ENCODE measurements at places on chromosomes 3 and 15. TPM values are rescaled to one million over a fixed set of nuclear protein-coding genes. Genes with fewer than 3 reads are reported as not detected.

Gene ESYT3
- total RNA-seq, result 85.1 TPM

Gene UQCC5
- total RNA-seq, result 2.0 TPM

Gene SPINT1
- total RNA-seq, result 134 TPM

Gene ECT2
- 18.7 TPM for total RNA-seq

Gene SCAANT1
- total RNA-seq, result not detected

Gene RBP2
- not detected for total RNA-seq

Gene ISLR
- total RNA-seq, result 22.1 TPM

Gene NR1D2
- 52.4 TPM for total RNA-seq

DNA sequence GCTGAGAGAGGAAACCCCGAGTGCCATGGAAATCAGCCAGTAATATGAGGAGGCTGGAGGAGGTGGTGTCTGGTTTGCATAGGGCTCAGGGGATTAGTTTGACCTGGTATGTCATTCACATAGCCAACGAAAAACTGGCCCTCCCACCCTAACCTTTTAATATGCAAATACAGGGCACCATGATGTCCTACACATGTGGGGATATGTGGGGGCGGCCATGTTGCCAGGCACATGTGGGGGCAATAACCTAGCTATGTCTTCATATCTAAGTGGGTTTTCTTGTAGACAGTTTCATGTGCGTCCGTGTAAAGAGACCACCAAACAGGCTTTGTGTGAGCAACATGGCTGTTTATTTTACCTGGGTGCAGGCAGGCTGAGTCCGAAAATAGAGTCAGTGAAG, 110.1 kb downstream of the MOBP start:
- no peaks in the 10 kb centered on the region for H3K36me3 ChIP-seq
- no peak overlapping the region for H3K4me3 ChIP-seq
- H3K27ac ChIP-seq, result no peak overlapping the region
- no peaks in the 10 kb centered on the region for H3K27me3 ChIP-seq
- H3K4me1 ChIP-seq, result no peaks in the 10 kb centered on the region

DNA sequence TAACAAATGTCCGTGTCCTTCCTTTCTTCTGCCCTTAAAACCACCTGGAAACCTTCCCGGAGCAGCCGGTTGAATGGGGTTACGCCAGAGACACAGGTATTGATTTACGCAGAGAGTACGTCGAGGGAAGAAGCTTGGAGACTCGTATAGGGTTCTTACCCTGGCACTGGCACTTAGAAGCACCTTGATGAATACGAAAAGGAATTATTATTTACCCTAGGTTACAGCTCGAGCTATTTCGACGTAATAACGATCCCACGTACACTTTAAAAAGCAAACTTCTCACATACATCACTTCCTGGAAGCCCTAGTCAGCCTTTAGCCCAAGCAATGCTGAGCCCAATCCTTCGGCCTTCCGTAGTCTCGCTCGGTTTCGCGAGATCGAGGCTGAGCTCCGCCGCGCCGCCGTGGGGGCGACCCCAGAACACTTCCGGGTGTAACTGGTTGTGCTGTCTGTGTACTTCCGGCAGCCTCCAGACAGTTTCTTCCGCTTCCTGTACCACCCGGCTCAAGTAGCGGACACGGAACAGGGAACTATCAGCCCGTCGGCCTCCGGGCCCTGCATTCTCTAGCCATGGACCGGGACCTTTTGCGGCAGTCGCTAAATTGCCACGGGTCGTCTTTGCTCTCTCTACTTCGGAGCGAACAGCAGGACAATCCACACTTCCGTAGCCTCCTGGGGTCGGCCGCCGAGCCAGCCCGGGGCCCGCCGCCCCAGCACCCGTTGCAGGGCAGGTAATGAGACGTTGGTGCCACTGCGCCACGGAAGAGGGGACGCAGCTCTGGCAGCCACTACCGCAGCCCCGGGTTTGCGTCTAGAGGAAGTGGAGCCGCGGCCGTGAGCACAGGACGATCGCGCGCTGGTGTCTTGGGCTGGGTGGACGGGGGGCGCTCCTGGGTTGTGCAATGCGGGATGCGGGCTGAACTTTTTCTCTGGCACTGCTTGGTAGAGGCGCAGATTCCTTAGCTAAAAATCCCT, at the start of gene TTC14:
Gene TTC14, plus strand, starts transcription at position 476 of the 979 bp plus-strand sequence. Its CDS starts 99 bp downstream, at position 575.
- DNase-seq, result peak; percentile 93
- H3K27me3 ChIP-seq, result no peaks in the 10 kb centered on the region
- H3K4me3 ChIP-seq, result peak within 1 kb of the TSS; percentile 68

- no peak for DNase-seq
- H3K27ac ChIP-seq, result no peak overlapping the region
- H3K4me1 ChIP-seq, result peaks cover 3% of the 10 kb centered on the region
- no peaks in the 10 kb centered on the region for H3K27me3 ChIP-seq
Measured at GRCh38 chr15:67731112-67731721, 94.1 kb upstream of the SKOR1 start.

DNA sequence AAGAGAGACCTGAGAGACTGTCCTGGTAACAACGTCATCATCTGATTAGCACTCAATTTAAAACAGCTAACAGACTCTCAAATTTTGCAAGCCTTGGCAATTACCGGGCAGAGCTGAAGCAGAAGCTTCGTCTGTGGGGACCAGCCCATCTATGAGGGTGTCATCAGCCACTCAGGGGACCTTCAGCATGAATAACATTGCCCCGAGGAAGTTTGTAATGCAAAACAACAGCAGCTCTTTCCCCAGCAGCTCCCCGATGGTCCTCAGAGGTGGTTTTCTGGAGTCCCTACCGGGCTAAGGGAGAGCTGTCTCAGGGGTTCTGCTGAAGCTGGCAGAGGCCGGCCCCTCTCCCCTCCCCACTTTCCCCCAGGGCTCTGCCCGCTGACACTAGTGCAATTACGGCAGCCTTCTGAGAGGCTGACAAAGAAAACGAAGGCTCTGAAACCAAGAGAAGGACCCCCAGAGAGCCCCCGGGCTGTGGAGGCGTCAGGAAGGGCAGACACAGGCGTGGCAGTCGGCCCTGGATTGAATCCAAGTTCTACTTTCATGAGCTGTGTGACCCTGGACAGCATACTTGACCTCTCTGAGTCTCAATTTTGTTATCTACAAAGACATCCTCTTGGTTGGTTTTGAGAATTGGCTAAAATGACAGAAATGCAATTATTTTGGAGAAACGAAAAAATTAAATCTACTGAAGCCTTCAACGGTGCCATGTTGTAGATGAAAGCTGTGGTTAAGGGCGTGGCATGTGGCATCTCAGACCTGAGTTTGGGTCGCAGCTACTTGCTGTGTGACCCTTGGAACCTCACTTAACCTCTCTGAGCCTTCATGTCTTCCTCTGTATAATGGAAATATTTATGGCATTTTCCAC, 102.1 kb upstream of the TLE3 start:
- H3K4me3 ChIP-seq, result no peak overlapping the region
- peak; percentile 29 for DNase-seq
- H3K27me3 ChIP-seq, result no peaks in the 10 kb centered on the region
- peaks cover 10% of the 10 kb centered on the region for H3K4me1 ChIP-seq
- H3K36me3 ChIP-seq, result no peaks in the 10 kb centered on the region

GRCh38 chr3:61776390-61776789, 215.0 kb downstream of the PTPRG start:
- no peak overlapping the region for H3K4me3 ChIP-seq
- no peaks in the 10 kb centered on the region for H3K36me3 ChIP-seq
- no peaks in the 10 kb centered on the region for H3K4me1 ChIP-seq
- H3K27me3 ChIP-seq, result no peaks in the 10 kb centered on the region
- no peak overlapping the region for H3K27ac ChIP-seq
- no peak for DNase-seq

- H3K4me1 ChIP-seq, result peaks cover 9% of the 10 kb centered on the region
- peaks cover 44% of the 10 kb centered on the region for H3K36me3 ChIP-seq
- no peak overlapping the region for H3K4me3 ChIP-seq
Measured at GRCh38 chr3:38003371-38003816, 12.8 kb downstream of the VILL start.

GRCh38 chr3:36444909-36445308, 64.6 kb downstream of the STAC start:
- no peaks in the 10 kb centered on the region for H3K36me3 ChIP-seq
- DNase-seq, result no peak
- no peaks in the 10 kb centered on the region for H3K4me1 ChIP-seq
- H3K27me3 ChIP-seq, result no peaks in the 10 kb centered on the region
- no peak overlapping the region for H3K4me3 ChIP-seq

DNA sequence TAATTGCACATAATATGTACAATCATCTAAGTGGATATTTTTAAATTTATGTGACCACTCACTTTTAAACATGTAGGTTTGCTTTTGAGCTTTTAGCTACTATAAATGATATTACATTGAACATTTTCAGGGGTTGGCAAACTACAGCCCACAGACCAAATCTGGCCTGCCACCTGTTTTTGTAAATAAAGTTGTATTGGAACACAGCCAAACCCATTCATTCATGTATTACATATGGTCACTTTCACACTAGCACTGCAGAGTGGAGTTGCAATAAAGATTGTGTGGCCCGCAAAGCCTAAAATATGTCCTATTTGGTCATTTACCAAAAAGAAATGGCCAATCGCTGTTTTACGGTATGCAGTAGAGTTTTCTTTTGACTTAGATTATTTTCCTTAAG, 21.2 kb downstream of the CMTM7 start:
- no peaks in the 10 kb centered on the region for H3K27me3 ChIP-seq
- H3K4me3 ChIP-seq, result no peak overlapping the region
- H3K36me3 ChIP-seq, result no peaks in the 10 kb centered on the region
- H3K27ac ChIP-seq, result no peak overlapping the region
- no peak for DNase-seq

- no peak overlapping the region for H3K4me3 ChIP-seq
- no peaks in the 10 kb centered on the region for H3K36me3 ChIP-seq
- peak overlapping the region; percentile 40 for H3K27ac ChIP-seq
- H3K4me1 ChIP-seq, result peaks cover 22% of the 10 kb centered on the region
- no peak for DNase-seq
Measured at GRCh38 chr3:123751433-123751832, 132.7 kb downstream of the MYLK start.

DNA sequence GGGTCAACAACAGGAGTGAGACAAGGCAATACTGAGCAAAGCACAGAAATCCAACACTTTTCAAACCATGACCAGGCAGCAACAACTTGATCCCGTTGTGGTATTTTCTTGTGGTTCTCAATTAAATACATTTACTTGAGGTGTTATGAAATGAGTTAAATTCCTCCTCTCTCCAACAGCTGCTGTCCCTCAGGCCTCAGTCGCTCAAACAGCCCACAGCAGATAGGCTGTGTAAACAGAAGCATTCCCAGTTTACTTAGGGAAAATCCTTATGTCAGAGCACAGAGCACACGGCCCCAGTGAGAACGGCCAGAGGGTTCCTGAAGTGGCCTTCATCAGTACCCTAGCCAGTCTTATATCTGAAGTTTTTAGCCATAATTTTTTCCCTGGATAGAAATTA, 359.9 kb downstream of the AGBL1 start:
- H3K36me3 ChIP-seq, result no peaks in the 10 kb centered on the region
- DNase-seq, result no peak
- H3K4me3 ChIP-seq, result no peak overlapping the region
- no peaks in the 10 kb centered on the region for H3K4me1 ChIP-seq
- H3K27ac ChIP-seq, result no peak overlapping the region

DNA sequence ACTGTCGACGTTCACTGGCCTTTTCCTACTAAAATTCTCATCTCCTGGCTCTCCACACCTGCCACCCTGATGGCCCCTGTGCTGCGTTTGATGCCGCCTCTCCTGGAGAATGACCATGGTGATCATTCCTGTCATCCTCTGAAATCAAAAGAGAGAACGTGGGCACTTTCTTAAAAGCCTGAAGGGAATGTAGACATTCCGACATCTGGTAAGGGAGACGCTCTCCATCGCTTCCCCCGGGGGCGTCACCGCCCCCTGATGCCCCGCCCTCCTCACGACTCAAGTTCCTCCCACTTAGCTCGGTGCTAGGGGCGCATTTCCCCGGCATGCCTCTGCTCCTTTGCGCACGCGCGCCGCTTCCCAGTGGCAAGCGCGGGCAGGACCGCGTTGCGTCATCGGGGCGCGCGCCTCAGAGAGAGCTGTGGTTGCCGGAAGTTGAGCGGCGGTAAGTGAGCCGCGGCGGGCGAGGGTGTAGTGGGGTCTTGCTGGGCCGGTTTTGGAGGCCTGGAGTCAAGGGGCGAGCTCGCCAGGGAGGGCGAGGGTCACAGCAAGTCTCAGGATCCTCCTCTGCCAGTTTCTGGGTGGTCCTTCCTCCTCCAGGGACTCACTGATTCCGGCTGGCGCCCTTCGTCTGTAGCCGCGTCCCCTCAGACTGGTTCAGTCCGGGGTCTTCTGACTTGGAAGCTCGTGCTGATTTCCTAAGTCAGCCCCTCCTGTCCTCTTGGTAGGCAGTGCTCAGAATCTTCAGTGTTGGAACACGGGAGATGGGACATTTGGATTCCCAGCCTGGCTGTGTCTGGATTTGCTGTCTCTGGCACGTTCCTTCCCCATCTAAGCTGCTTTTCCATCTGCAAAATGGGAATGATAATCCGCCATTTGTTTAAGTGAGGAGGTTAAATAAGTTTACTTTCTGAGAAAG, at the start of gene ATG7:
Gene ATG7, plus strand, starts transcription at position 412 of the 919 bp plus-strand sequence. CDS start 26,299 bp downstream, outside the sequence.
- H3K27me3 ChIP-seq, result no peaks in the 10 kb centered on the region
- peak within 1 kb of the TSS; percentile 91 for H3K27ac ChIP-seq
- peak within 1 kb of the TSS; percentile 38 for H3K4me3 ChIP-seq
- H3K36me3 ChIP-seq, result peaks cover 8% of the 10 kb centered on the region
- peaks cover 20% of the 10 kb centered on the region for H3K4me1 ChIP-seq
- peak; percentile 98 for DNase-seq

DNA sequence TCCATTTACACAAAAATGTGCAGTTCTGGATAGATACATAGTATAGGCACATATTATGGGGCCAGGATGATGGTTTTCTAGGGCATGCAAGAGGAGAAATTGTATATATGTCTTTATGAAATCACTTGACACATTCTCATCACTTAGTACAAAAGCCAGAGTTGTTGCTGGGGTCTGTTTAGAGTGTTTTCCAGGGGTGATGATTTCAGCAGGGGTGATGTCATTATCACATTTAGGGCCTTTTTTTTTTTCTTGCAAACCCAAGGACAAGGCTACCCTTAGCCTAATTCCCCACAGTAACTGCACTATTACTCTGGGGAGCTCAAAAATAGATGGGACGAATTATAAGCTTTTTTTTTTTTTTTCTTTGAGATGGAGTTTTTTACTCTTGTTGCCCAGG, 3.6 kb downstream of the ZNF589 start:
- H3K36me3 ChIP-seq, result peaks cover 9% of the 10 kb centered on the region
- peaks cover 14% of the 10 kb centered on the region for H3K4me1 ChIP-seq
- no peaks in the 10 kb centered on the region for H3K27me3 ChIP-seq
- no peak for DNase-seq

DNA sequence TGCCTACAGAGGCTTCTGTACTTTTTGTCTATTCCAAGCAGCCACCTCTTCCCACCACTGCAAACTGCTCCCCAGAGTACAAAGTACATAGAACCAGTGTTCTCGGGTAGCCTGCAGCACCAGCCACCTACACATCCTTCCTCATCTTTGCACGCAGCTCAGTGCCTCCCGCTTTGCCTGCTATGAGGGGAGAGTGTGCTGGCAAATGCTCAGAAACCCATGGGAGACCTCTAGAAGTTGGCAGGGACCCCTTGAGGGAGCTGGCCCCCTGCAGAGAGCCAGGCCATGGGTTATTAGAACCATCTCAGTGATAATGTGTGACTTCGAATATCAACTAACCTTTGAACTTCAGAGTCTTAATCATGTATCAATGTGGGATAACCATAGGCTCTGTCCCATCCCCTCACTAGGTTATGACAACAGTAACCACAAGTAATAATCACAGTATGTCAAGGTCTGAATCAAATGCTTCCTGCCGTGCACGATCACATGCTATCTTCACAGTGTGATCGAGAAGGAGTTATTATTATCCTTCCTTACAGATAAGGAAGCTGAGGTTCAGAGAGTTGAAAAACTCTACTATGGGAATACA, 22.8 kb upstream of the SMAD3 start:
- H3K4me3 ChIP-seq, result no peak overlapping the region
- no peaks in the 10 kb centered on the region for H3K36me3 ChIP-seq
- no peak for DNase-seq
- H3K27me3 ChIP-seq, result no peaks in the 10 kb centered on the region

Measured in upper lobe of left lung (tissue), 6 donors.